ENCODE measurements at places on chromosomes 13 and 19. TPM values are rescaled to one million over a fixed set of nuclear protein-coding genes. Genes with fewer than 3 reads are reported as not detected.

DNA sequence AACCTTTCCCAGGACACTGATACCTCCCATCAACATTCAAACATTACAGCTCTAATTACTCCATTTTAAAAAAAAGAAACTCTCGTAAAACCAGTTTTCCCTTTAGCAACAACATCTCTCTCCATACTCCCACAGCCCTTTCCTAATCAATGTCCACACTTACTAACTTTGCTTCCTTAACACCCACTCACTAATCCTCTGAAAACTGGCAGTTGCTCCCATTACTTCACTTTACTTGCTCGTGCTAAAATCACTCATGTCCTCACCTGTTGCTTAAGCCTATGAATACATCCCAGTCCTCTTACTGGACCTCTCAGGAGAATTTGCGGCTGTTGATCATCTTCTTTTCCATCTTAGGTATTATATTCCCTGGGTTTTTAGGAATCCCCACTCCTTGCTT, 44.8 kb downstream of the RBM26 start:
- DNase-seq = no peak

- DNase-seq = no peak
Observed at GRCh38 chr19:45899253-45899652, 3.2 kb downstream of the MYPOP start.

GRCh38 chr13:110454956-110455355, 106.6 kb downstream of the RAB20 start:
- no peak for DNase-seq

Gene KCTD15
- total RNA-seq = 1.3 TPM

GRCh38 chr19:49691243-49692146, 579 bp downstream of the CPT1C start:
- DNase-seq = no peak
